Germinal center (tissue), 1 donor: ENCODE measurements at places on chromosomes 5 and 9.
A peak's percentile ranks its signal among the peaks of the same experiment; 100 is the strongest.

DNA sequence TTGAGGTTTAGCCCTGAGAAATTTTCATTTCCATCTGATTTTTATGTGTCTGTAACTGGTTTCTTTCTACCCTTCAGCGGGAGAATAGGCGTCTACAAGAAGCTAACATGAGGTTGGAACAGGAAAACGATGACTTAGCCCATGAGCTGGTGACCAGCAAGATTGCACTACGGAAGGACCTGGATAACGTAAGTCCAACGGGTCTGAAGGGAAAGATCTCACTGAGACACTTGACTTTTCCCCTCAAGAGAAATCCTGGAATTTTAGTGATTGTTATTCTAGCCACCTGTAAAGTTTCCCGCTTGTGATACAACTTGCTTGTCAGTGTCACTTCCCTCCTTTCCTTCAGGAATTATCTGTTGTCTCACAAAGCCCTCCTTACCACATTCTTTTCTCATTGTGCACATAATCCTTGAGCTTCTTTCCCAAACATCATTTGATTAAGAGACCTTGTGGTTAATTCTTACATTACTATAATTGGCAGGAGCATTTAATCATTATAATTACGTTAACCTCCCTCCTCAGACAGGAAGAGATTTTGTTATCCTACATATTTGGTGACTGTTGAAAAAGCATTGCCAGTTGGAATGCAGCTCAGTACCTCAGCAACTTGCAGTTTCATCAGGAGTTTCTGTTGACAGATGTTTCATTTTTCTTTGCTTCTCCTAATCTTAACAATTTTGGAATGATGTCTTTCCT, 56.9 kb downstream of the GPR21 start:
- no peak for DNase-seq

- peak; percentile 30 for DNase-seq
These were observed 524.3 kb downstream of the PSAT1 start for GRCh38 chr9:78821126-78821822.

DNA sequence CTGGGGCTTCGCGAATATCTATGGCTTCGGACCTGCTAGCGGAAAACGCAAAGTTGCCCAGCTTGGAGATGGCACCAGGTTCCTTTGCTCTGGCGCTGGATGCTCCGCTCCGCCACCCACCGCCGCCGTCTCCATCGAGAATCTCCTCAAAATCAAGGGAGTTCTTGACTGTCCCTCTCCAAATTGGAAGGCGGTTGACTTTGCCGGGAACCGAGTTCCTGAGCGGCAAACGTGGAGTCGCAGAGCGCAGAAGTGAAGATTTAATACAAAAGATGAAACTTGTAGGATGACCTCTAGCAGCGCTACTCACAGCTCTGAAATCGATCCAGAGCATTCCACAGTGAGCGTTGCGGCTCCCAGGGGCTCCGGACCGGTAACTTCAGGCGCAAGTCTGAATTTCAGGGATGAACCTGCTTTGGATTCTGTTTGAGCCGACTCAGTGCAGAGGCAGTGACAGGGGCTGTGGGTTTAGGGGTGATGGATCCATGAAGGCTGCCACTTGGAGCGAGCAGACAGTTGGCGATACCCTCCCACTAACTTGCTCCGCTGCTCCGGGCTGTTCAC, 1641.5 kb upstream of the C9orf72 start:
- DNase-seq = no peak

DNA sequence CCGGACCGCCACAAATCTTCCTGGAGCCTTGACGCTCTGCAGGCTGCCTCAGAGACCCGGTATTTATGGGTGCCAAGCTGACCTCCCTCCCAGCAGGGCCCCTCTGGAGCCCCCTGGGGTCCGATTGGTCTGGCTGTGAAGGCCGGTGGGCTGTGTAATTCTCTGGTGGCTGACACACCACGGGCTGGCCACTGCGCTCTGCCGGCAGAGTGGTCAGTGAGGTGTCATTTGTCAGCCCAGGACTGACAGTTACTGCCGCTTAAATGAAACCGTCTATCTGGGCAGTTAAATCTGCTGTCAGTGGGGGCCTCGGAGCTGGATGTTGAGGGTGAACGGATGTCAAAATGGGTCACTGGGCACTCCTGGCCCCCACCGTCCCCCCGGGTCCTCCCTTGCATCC, 10.7 kb downstream of the NR5A1 start:
- no peak for DNase-seq

DNA sequence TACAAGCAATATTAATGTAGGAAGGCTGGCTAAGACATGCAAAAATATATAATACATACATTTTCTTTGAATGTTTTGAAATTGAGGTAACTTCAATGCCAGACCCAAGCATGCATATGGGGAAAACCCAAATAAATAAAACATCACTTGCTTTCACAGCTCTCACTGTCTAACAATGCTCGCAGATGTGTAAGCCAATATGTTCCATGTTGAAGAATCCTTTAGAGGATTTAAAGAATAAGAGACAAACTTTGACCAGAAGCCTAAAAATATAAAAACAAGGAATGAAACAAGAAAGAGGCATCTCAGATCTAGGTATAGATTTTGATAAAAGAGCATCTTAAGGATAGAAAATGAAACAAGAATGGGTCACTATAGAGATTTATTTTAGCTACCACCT, 354.2 kb downstream of the CDH10 start:
- DNase-seq = no peak

GRCh38 chr5:68757006-68757405, 336.8 kb upstream of the SLC30A5 start:
- DNase-seq = no peak

DNA sequence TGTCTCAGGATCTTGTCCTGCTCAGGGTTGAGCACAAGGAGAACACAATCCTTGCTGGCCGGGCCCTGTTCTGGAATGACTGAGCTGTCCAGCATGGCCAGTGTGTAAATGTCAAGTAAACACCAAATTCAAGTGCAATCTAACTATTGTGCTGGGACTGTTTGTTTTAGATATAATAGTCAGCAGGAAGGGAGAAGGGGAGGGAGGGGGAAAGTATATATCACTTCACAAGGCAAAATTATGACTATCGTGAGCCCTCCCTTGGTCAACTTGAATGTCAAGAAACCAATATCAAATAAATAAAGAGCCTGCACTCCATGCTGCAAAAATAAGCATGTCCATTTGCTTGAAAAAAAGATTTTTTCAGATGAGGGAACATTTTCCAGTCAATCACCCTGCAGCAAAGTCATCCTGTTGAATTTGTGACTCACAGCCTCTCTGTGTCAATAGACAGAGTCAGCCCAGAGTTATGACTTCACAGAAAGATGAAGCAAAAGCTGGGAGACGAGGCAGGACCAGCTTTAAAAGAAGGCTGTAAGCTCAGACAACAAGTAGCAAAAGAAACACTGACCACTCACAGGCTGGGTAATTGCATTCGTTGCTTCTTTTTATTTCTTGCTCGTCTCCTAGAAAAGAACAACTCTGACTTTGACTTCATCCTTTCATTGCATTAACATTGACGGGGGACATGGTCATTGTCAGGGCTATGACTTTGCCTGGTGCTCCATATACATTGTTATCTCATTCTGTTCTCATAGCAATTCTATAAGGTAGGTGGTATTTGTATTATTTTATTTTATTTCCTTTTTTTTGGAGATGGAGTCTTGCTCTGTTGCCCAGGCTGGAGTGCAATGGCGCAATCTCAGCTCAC, 15.3 kb upstream of the KLF4 start:
- no peak for DNase-seq

- DNase-seq = no peak
These were observed 138.6 kb upstream of the PPP2R2B start for GRCh38 chr5:147017191-147017590.

GRCh38 chr5:141615991-141616720, 2.6 kb downstream of the DIAPH1 start:
- no peak for DNase-seq

GRCh38 chr5:170466988-170467707, 36.7 kb upstream of the KCNIP1 start:
- no peak for DNase-seq

GRCh38 chr5:175814691-175815090, 56.7 kb upstream of the CPLX2 start:
- DNase-seq = no peak

DNA sequence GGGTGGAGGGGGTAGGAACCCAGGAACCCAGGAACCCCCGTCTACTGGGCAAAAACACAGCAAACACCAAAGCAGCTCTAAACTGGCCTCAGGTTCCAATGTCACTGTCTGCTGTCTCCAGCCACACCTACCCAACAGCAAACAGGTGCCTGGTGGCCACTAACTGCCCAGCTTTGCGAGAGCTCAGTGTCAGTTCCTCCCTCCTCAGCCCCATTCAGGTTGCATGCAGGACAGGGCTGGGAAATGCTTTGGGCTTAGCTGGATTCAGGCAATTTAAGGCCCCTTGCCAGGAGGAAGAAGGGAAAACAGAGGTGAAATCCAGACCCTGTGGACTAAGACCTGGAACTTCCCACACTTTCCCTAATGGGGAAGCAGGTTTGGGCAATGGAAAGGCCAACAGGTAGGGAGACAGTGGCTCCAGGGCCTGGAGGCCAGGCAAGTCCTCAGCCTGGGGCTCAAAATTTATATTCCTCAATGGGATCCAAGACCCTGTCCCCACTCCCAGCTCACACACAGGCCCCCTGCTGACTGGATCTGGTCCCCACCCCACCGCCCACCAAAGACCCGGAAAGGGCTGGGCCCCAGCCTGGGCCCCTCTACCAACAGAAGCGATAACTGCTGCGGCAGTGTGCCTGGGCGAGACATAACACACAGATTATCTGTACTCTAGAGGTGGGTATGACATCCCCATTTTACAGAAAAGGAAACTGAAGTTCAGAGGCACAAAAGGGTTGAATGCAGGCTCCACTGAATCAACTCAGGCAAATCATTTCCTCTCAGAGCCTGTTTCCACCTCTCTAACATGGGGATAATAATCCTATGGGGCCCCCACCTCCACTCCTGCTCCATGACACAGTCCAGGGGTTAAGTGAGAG, 3.5 kb downstream of the EEIG1 start:
- no peak for DNase-seq

DNA sequence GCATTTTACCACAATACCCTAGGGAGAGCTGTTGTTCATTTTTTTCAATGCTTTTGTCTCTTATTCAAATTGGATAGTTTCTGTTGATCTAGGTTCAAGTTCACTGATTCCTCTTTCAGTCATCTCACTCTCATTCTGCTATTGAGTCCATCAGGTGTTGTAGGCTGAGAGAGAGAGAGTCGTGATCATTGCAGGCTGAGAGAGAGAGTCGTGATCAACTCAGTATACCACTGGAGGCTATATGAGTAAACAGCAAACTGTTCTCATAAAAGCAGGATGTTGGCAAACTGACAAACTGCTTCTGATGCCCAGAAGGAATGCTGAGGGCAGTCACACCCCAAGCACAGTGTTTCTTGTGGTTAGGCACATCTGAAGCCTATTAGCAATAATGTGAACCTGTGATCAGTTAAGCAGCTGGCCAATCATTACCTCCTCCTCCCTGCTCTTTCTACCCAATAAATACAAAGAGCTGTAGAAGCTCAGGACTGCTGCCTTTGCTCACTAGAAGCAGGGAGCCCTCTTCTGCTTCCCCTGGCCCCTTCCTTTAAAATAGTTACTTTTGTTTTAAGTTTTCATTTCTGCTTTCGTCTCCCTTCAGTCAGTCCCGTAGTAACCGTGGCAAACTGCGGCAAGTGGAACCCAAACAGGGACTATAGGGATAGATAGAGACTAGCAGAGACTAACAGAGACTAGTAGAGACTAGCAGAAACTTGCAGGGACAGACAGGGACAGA, 476.1 kb upstream of the ACO1 start:
- DNase-seq = no peak

GRCh38 chr9:72424131-72424530, 59.1 kb upstream of the ZFAND5 start:
- DNase-seq = no peak

DNA sequence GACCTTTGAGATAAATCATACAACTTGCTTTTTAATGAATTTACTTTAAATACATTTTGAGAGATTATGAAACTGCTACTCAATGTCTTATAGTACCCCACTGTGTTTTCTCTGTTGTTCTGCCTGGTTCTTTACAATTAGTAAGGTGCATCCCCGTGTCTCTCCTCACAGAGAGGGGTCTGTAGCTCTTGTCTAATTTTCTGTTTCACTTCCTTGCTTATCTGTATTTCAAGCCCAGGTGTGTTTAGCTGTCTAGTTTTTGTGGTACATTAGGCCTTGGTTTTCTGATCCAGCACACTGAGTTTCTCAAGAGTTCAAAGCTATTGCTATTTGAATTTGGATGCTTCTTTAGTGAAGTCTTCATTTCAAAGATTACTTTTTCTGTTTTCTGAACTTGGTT, 105.1 kb downstream of the MAST4 start:
- DNase-seq = no peak

- DNase-seq = no peak
These were observed 181.8 kb downstream of the ASTN2 start for GRCh38 chr9:117233016-117233415.

- DNase-seq = no peak
These were observed 136.0 kb upstream of the EFNA5 start for GRCh38 chr5:107806705-107807104.

DNA sequence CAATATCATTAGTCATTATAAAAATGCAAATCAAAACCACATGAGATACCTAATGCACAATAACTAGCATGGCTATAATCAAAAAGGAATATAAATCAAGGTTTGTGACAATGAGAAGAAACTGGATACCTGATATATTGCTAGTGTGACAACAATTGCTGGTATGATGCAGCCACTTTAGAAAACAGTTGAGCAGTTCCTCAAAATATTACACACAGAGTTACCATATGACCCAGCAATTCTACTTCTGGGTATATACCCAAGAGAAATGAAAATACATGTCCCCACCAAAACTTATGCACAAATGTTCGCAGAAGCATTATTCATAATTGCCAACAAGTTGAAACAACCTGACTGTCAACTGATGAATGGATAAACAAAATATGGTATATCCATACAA, 339.7 kb upstream of the POU5F2 start:
- no peak for DNase-seq

GRCh38 chr9:109027176-109027575, 13.9 kb upstream of the CTNNAL1 start:
- DNase-seq = no peak

DNA sequence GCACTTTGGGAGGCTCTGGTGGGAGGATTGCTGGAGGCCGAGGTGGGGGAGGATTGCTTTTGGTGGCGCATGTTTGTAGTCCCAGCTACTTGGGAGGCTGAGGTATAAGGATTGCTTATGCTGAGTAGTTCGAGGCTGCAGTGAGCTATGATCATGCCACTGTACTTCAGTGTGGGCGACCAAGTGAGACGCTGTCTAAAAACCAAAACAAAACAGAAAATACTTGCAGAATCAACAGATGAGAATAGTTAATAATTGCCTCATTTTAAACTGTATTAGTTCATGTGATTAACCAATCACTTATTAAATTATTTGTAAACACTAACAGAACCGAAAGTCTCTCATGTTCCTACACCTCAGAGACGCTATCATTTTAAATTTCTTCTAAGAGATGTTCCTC, 118.1 kb downstream of the CCDC171 start:
- no peak for DNase-seq

- DNase-seq = no peak
These were observed 126.1 kb downstream of the OLFM1 start for GRCh38 chr9:135213566-135213965.

- no peak for DNase-seq
These were observed 45.0 kb downstream of the TSPAN17 start for GRCh38 chr5:176692326-176692725.
